ENCODE measurements at places on chromosomes 2 and 18. TPM values are rescaled to one million over a fixed set of nuclear protein-coding genes. Genes with fewer than 3 reads are reported as not detected.

- DNase-seq: no peak
Measured at GRCh38 chr2:126586317-126586716, 69.6 kb upstream of the GYPC start.

DNA sequence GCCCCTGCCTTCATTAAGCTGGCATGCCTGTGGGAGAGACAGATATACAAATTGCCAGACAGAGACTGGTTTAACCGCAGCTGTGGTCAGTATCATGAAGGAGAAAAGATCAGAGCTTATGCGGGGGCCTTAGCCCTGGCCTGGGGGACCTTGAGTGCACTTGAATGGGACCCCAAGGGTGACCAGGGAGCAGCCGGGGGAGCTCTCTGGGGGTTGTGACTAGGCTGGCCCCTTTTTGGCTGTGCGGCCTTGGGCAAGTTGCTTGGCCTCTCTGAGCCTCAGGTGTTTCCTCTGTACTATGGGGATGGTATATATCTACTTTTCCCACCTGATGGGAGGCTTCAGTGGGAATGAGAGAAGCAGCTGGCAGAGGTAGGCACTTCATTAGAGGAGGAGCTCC, 35.7 kb downstream of the INHBB start:
- DNase-seq: no peak

- DNase-seq: no peak
Measured at GRCh38 chr2:219439506-219439905, 4.9 kb downstream of the SPEG start.

DNA sequence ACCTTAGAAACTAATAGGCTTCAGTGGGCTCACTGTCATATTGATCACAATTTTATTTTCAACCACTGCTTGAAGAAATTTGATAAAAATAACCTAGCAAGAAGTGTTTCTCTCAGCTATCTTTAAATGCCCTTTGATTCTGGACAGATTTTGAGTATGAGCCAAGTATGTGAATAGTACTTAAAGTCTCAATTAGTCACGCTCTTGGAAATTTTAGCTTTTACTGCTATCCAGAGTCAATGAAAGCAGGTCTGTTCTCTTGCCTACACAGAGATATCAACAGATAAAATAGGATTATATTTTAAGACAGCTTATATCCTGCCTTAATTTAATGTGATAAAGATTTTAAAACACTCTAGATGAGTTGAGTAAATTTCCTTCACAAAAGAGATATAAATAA, 337.3 kb downstream of the CBLN2 start:
- DNase-seq: no peak

Gene GAD1
- total RNA-seq: 2.4 TPM

Gene GCKR
- not detected for total RNA-seq

Gene OTOS
- not detected for total RNA-seq
